ENCODE measurements at places on chromosomes 1 and 21.

- H3K4me1 ChIP-seq, result peaks cover 47% of the 10 kb centered on the region
- no peaks in the 10 kb centered on the region for H3K27me3 ChIP-seq
- H3K27ac ChIP-seq, result peak overlapping the region; percentile 74
- H3K36me3 ChIP-seq, result peaks cover 46% of the 10 kb centered on the region
These were observed 91.5 kb downstream of the SSBP3 start for GRCh38 chr1:54314696-54315095.

DNA sequence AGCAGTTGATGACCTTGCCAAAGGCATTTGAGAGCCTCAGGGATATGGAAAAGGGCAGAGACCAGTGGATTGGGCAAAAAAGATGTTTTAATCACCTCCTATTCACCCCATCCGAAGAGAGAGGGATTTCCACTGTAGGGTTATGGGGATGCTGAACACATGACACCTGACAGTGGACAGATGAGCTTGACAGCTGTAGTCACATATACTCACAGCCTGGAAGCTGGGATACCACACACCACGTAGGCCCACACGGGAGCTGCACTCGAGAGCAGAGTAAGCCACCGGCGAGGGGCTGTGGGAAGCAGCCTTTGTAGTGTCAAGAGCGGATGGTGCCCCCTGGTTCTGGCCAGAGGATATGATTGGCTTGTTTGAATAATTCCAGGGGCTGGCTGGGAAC is 20.0 kb downstream of the ZBTB40 start:
- no peak for DNase-seq
- no peaks in the 10 kb centered on the region for H3K36me3 ChIP-seq
- no peaks in the 10 kb centered on the region for H3K27me3 ChIP-seq
- H3K4me1 ChIP-seq, result no peaks in the 10 kb centered on the region

- H3K27me3 ChIP-seq, result no peaks in the 10 kb centered on the region
- no peak overlapping the region for H3K27ac ChIP-seq
- H3K4me3 ChIP-seq, result no peak overlapping the region
- DNase-seq, result no peak
These were observed 55.8 kb upstream of the ATP2B4 start for GRCh38 chr1:203570805-203571204.

GRCh38 chr1:169836198-169836597 is 41.5 kb upstream of the METTL18 start:
- H3K4me1 ChIP-seq, result no peaks in the 10 kb centered on the region
- no peaks in the 10 kb centered on the region for H3K27me3 ChIP-seq
- DNase-seq, result no peak

DNA sequence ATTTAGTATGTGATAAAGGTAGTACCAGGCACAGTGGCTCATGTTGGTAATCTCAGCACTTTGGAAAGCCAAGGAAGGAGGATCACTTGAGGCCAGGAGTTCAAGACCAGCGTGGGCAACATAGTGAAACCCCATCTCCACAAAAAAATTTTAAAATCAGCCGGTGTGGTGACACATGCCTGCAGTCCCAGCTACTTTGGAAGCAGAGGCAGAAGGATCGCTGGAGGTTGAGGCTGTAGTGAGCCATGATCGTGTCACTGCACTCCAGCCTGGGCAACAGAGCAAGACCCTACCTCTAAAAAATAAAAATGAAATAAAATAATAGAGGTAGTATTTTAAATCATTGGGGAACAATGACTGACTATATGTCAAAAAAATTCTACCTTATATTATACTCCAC is 17.2 kb downstream of the SASS6 start:
- H3K27ac ChIP-seq, result no peak overlapping the region
- H3K27me3 ChIP-seq, result no peaks in the 10 kb centered on the region
- H3K36me3 ChIP-seq, result peaks cover 70% of the 10 kb centered on the region
- no peak for DNase-seq
